ENCODE measurements at places on chromosomes 16 and 17. TPM values are rescaled to one million over a fixed set of nuclear protein-coding genes. Genes with fewer than 3 reads are reported as not detected.
A peak's percentile ranks its signal among the peaks of the same experiment; 100 is the strongest.

DNA sequence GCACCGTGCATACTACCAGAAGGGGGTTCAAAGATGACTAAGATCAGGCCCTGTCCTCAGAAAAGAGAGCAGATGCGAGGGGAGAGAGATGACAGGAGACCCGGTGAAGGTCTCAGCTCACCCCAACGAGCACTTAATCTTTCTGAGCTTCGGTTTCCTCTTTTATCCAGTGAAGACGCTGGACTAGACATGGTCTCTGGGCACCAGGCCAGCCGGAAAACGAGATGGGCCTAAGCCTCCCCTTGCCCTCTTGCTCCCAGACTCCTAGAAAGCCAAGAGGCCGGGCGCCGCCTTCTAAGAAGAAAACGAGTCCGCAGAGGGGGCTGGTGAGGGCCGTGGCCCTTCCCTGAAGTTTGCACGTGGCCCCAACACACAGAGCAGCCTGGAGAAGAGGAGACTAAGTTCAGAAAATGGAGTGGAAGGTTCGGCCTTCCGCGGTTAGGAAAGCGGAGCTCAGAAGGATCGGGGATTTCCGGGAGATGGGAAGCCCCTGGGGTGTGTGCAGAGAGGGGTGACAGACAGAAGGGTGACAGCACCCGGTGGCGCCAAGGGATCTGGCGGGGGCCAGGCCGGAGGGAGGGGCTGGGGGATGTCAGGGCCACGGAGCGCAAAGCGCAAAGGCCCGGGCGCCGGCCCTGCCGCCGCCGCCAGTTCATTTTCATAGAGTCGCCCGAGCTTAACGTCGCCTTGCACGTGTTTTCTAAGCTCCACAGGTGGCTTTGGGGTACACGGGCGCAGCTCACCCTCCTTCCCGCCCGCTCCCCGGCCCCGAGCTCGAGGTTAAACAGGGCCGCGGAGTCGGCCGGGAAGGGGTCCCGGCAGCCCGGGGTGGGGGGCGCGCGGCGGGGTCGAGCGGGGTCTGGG, 42.1 kb upstream of the BHLHA9 start:
- H3K4me1 ChIP-seq = peaks cover 37% of the 10 kb centered on the region
- no peaks in the 10 kb centered on the region for H3K36me3 ChIP-seq
- peak overlapping the region; percentile 69 for H3K4me3 ChIP-seq
- peaks cover 66% of the 10 kb centered on the region for H3K27me3 ChIP-seq
- DNase-seq = peak; percentile 52

Gene C16orf89
- 5.9 TPM for total RNA-seq

DNA sequence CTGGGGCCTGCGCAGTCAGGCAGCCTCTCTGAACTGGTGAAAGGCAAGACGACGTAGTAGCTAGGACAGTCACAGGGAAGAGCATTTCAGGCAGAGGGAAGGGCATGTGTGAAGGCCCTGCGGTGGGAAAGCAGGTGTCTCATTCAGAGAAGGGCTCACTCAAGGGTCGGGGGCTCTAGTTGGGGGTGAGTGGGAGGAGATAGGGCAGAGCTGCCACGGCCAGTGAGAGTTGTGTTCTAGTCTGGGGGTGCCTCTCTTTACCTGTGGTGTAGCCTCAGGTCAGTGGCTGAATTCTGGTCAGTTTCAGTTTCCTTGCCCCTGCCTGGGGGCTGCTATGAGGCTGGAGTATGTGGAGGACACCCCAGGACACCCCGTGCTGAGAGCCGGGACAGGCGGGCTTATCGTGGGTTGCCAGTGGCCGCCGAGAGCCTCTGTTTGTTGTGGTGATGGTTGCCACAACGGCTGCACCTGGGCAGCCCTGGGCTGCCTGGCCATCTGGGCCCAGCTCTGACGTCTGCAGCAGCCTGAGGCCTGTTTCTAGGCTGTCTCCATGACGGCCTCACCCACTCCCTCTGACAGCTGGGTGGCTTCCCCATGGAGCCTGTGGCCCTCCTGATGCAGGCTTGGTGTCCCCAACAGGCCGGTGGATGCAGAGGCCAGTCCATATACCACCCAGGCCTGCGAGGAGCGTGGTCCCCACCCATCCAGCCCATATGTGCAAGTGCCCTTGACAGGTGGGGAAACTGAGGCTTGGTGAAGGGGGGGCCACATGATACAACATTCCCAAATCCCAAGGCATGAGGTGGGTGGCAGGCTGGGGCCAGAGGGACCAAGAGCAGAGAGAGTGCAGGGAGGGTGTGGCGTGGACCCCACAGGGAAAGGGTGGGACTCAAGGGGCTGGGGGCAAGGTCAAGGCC, 10.8 kb downstream of the MAP2K3 start:
- no peak overlapping the region for H3K4me3 ChIP-seq
- peak; percentile 80 for DNase-seq
- peaks cover 4% of the 10 kb centered on the region for H3K27me3 ChIP-seq
- H3K4me1 ChIP-seq = peaks cover 69% of the 10 kb centered on the region
- H3K36me3 ChIP-seq = peaks cover 21% of the 10 kb centered on the region
- peak overlapping the region; percentile 63 for H3K27ac ChIP-seq

- peaks cover 20% of the 10 kb centered on the region for H3K4me1 ChIP-seq
- DNase-seq = no peak
- H3K27ac ChIP-seq = no peak overlapping the region
Measured at GRCh38 chr16:56369202-56369601, 56.1 kb downstream of the AMFR start.

DNA sequence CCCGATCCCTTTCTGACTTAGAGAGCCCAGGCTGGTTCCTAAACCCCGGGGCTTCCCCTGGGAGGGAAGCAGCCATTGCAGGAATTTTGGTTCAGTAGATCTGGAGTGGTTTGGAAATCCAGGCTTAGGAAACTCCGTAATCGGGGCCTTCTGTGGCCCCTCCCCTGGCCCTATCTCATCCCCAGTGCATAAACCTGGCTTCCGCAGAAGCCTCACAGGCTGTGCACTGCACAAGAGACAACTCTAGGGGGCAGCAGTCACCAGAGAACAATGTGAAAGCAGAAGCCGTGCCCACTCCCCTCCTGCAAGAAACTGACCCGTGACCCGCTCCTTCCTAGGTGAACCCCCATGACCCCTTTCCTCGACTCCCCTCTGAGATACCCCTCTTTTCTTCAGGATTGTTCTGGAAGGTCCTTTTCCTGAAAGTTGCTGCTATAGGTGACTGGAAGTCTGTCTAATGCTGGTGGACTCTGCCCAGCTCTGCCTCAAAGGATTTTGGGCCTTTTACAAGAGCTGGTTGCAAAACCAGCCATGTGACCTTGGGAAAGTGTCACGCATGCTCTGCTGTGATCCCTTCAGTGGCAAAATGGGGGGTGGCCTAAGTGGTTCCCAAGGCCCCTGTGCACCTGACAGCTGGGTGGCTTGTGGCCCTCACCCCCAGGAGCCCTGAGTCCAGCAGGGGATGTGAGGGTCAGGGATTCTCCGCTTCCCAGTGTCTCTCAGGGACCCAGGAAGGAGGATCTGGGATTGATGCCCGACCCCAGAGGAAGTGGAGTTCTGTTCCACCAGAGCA, 14.4 kb downstream of the GUCY2D start:
- no peak for DNase-seq
- H3K4me3 ChIP-seq = peak overlapping the region; percentile 67
- H3K36me3 ChIP-seq = no peaks in the 10 kb centered on the region
- peak overlapping the region; percentile 0 for H3K27ac ChIP-seq

Gene MYH1
- 0.14 TPM for total RNA-seq

- no peaks in the 10 kb centered on the region for H3K36me3 ChIP-seq
- H3K27me3 ChIP-seq = no peaks in the 10 kb centered on the region
- H3K27ac ChIP-seq = peak overlapping the region; percentile 33
- H3K4me3 ChIP-seq = no peak overlapping the region
Measured at GRCh38 chr16:55499281-55499680, 9.6 kb upstream of the LPCAT2 start.

Gene CEMP1
- total RNA-seq = not detected

DNA sequence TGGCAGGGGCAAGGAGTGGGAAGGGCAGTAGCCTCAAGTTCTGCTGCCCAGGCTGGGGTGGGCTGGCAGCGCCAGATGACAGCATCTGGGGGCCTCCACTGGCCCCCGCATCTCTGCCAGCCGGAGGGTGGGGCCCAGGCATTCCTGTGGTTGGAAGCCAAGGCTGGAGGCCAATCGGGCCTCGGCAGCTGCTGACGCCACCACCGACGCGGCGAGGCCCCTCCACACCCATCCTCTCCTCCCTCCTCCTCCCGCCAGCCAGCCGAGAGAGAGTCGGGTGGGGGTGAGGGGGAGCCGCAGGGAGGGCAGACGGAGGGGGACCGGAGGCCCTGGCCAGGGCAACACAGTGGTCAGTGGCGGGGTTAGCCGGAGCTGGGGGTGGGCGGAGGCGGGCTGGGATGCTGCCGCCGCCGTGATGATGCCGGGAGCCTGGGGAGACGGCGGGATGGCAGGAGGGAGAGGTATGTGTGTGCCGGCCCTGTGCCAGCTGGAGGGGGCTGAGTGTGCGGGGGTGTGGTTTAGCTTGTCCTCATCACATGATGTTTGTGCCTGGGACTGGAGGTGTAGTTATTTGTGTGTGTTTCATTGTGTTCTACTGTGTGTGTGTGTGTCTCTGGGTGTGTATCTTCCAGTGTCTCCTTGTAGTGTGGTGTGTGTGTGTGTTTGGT, 36.6 kb downstream of the ARHGAP23 start:
- H3K27me3 ChIP-seq = no peaks in the 10 kb centered on the region
- DNase-seq = peak; percentile 84
- H3K4me3 ChIP-seq = peak overlapping the region; percentile 67
- peaks cover 100% of the 10 kb centered on the region for H3K4me1 ChIP-seq
